ENCODE measurements at places on chromosomes 6 and 20. TPM values are rescaled to one million over a fixed set of nuclear protein-coding genes. Genes with fewer than 3 reads are reported as not detected.

IMPG1 gene
- not detected for total RNA-seq

GRCh38 chr20:1060985-1061384 is 57.4 kb upstream of the PSMF1 start:
- H3K4me1 ChIP-seq = no peaks in the 10 kb centered on the region
- no peaks in the 10 kb centered on the region for H3K36me3 ChIP-seq
- H3K4me3 ChIP-seq = no peak overlapping the region
- peaks cover 4% of the 10 kb centered on the region for H3K27me3 ChIP-seq
- no peak overlapping the region for H3K27ac ChIP-seq

- H3K4me1 ChIP-seq = no peaks in the 10 kb centered on the region
- H3K27ac ChIP-seq = no peak overlapping the region
- H3K27me3 ChIP-seq = no peaks in the 10 kb centered on the region
- no peak overlapping the region for H3K4me3 ChIP-seq
- H3K36me3 ChIP-seq = no peaks in the 10 kb centered on the region
Observed at GRCh38 chr20:14422892-14423291, 85.5 kb upstream of the FLRT3 start.

DNA sequence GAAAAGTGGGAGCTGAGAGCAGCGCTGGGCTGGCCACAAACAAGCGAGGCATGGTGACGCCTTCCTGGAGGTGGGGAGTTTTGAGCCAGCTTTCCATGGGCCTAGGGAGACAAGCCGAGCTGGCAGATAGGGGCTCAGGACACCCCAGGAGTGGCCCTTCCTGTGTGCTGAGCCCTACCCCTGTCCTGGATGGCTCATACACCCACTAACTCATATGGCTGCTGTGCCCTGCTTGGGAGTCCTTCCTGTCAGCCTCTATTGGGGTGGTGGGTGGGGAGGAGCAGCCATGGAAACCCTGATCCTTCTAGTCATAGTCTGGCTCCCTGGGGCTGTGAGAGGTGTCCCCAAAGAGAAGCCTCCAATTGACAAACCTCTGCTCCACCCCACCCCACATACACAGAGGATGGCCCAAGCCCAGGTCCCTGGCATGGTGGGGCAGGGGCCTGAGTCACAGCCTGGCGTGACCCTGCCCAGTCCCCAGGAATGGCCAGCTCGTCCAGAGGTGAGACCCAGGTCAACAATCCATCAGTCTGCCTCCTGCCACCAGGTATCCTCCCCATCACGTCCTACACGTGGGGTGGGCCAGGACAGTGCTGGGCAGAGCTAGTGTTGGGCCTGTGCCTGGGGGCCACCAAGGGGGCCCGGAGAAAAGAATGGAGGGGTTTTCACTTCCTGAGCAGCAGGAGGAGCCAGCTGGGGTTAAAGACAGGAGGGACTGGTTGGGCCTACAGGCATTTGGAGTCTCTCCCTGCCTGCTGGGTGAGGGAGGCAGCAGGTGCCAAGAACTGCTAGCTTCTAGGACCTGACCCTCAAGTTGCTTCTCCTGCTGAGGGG is 52.2 kb downstream of the MRPL14 start:
- H3K4me3 ChIP-seq = peak overlapping the region; percentile 86
- peaks cover 29% of the 10 kb centered on the region for H3K27me3 ChIP-seq
- peak overlapping the region; percentile 86 for H3K27ac ChIP-seq
- DNase-seq = no peak
- peaks cover 16% of the 10 kb centered on the region for H3K4me1 ChIP-seq
- H3K36me3 ChIP-seq = no peaks in the 10 kb centered on the region

GRCh38 chr6:32664827-32665362 is 1.6 kb downstream of the HLA-DQB1 start:
- peaks cover 46% of the 10 kb centered on the region for H3K36me3 ChIP-seq
- peaks cover 68% of the 10 kb centered on the region for H3K4me1 ChIP-seq
- H3K27ac ChIP-seq = peak overlapping the region; percentile 89
- peak overlapping the region; percentile 90 for H3K4me3 ChIP-seq
- DNase-seq = peak; percentile 72

DNA sequence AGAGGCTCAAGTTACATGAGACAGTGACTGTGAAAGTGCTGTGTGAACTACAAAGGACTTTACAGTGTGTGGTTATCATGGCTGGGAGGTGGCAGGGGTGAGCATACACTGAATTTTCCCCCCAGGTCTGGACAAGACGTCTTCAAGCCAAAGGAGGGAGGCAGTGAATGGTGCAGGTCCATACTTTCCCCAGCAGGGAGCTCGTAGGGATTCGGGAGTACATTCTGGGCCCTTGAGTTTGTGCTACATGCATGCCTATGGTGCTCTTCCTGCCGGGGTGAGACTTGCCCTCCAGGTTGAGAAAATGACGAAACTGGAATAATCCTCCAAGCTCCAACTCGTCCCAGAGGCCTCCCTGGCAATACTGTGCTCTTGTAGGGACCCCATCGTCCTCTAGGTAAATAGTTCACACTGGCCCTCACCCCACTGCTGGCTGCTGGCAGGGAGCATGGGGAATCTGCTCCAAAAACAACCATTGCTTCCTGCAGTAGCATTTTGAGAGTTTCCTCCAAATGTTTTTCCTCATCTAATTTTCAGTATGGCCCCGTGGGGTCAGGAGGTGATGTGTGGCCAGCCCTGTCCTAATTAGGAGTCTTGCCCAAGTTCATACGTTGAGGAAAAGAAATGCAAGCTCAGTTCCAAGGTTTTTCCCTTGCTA is 57.6 kb downstream of the ZNF831 start:
- no peak for DNase-seq
- H3K27me3 ChIP-seq = peaks cover 2% of the 10 kb centered on the region
- no peaks in the 10 kb centered on the region for H3K36me3 ChIP-seq
- H3K4me3 ChIP-seq = no peak overlapping the region

TMC2 gene
- not detected for total RNA-seq

DNA sequence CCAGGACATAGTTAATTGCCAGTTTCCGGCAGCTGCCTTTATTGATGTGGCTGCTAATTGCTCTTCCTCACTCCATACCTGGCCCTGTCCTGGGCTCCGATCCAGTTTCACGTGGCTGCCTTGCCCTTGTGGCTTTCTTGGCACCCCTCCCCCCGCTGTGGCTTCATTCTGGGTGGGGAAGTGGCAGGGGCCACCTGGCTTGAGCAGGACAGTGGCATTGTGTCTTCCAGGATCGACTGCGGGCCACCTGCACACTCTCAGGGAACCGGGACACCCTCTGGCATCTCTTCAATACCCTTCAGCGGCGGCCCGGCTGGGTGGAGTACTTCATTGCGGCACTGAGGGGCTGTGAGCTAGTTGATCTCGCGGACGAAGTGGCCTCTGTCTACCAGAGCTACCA is 10.8 kb downstream of the MAVS start:
- peaks cover 6% of the 10 kb centered on the region for H3K4me1 ChIP-seq
- no peak overlapping the region for H3K4me3 ChIP-seq
- no peaks in the 10 kb centered on the region for H3K27me3 ChIP-seq
- peaks cover 35% of the 10 kb centered on the region for H3K36me3 ChIP-seq

- peaks cover 48% of the 10 kb centered on the region for H3K4me1 ChIP-seq
- H3K27ac ChIP-seq = no peak overlapping the region
Observed at GRCh38 chr6:16600026-16600425, 161.2 kb downstream of the ATXN1 start.

GRCh38 chr6:38459291-38459690 is 180.4 kb downstream of the BTBD9 start:
- H3K27ac ChIP-seq = no peak overlapping the region
- H3K27me3 ChIP-seq = no peaks in the 10 kb centered on the region
- H3K4me1 ChIP-seq = no peaks in the 10 kb centered on the region
- H3K36me3 ChIP-seq = peaks cover 3% of the 10 kb centered on the region
- DNase-seq = no peak

GRCh38 chr20:9363673-9364072 is 150.7 kb upstream of the LAMP5 start:
- no peak overlapping the region for H3K27ac ChIP-seq
- DNase-seq = no peak
- no peaks in the 10 kb centered on the region for H3K36me3 ChIP-seq
- no peaks in the 10 kb centered on the region for H3K4me1 ChIP-seq
- no peaks in the 10 kb centered on the region for H3K27me3 ChIP-seq

GRCh38 chr20:36098364-36098763 is 56.2 kb upstream of the EPB41L1 start:
- peaks cover 18% of the 10 kb centered on the region for H3K27me3 ChIP-seq
- no peak for DNase-seq
- H3K4me1 ChIP-seq = peaks cover 16% of the 10 kb centered on the region
- H3K4me3 ChIP-seq = no peak overlapping the region
- no peak overlapping the region for H3K27ac ChIP-seq

SYNDIG1 gene
- total RNA-seq = not detected

GRCh38 chr6:150167479-150167873 is 24.6 kb downstream of the PPP1R14C start:
- peaks cover 20% of the 10 kb centered on the region for H3K27me3 ChIP-seq
- DNase-seq = no peak
- H3K4me1 ChIP-seq = peaks cover 11% of the 10 kb centered on the region
- peak overlapping the region; percentile 13 for H3K27ac ChIP-seq

DNA sequence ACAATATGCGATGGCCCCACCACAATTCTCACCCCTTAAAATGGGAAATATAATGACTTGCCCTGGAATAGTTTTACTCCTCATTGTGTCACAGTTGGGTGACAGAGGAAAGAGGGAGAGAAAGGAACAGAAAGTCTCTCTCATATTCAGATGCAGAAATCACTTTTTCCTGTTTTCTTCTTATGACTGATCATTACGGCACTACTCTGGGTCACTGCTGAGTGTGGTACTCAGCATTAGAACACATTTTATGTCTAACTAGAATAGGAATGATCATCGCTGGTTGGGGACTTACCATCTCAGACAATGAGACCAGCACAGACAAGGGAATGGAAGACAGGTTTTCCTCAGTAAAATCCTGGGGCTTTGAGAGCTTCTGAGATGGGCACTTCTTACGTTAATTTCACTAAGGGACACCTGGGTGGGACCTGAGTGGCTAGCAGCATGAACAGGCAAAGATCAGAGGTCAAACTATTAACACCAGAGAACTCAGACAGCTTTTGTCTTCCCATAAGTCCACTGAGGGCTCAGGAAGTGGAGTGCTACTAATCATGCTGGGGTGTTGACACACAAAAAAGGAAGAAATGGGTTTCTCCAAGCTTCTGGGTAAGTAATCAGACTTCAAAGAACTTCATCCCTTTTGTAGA is 54.9 kb upstream of the ARHGAP18 start:
- peaks cover 33% of the 10 kb centered on the region for H3K4me1 ChIP-seq
- no peak for DNase-seq
- H3K27me3 ChIP-seq = peaks cover 58% of the 10 kb centered on the region
- peaks cover 1% of the 10 kb centered on the region for H3K36me3 ChIP-seq
- no peak overlapping the region for H3K27ac ChIP-seq
- H3K4me3 ChIP-seq = no peak overlapping the region

FKBP1A gene
- 247 TPM for total RNA-seq

GRCh38 chr20:19320005-19320404 is 107.6 kb downstream of the SLC24A3 start:
- H3K4me1 ChIP-seq = peaks cover 9% of the 10 kb centered on the region
- no peaks in the 10 kb centered on the region for H3K36me3 ChIP-seq
- H3K27me3 ChIP-seq = no peaks in the 10 kb centered on the region
- DNase-seq = no peak

GRCh38 chr6:70162972-70163371 is 139.9 kb downstream of the COL9A1 start:
- no peak overlapping the region for H3K4me3 ChIP-seq
- DNase-seq = no peak
- no peak overlapping the region for H3K27ac ChIP-seq
- no peaks in the 10 kb centered on the region for H3K36me3 ChIP-seq
- H3K27me3 ChIP-seq = peaks cover 26% of the 10 kb centered on the region

DNA sequence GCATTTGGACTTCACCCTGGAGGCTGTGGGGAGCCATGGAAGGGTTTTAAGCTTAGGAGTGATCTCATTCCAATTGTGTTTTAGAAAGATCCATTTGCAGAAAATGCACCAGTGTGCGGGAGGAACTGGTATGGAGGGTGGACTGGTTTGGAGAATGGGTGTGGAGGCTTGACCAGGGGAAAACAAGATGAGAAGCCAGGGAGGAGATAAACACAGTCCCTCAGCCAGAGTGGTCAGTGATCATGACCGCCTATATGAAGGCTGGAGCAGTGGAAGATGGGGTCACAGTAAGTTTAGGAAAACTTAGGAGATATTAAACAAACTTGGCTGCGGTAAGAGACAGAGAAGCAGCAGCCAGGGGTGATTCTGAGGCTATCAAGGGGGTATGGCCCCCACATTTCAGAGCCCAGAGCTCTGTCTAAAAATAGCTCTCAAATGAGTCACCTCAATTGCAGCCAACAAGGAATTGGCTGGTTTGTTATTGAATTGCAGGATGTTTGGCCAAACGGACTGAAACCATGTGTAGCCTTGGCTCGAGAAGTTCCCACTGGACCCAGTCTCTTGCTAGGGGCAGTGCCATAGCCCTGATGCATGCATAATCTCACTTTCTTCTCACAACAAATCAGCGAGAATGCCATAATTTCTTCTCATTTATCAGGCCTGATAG is 159.9 kb upstream of the TOP1 start:
- H3K27me3 ChIP-seq = peaks cover 2% of the 10 kb centered on the region
- H3K36me3 ChIP-seq = no peaks in the 10 kb centered on the region
- H3K4me3 ChIP-seq = no peak overlapping the region

DNA sequence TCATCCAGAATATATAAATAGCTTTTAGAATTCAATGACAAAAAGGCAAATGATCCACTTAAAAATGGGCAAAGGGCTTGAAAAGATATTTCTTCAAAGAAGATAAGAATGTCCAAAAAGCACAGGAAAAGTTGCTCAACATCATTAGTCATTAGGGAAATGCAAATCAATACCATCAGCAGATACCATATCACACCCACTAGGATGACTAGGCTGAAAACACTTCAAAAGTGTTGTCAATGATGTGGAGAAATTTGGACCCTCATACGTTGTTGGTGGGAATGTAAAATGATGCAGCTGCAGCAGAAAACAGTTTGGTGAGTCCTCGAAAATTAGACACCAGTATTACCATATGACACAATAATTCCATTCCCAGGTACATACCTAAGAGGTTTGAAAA is 303.6 kb upstream of the SLC35B3 start:
- no peak overlapping the region for H3K27ac ChIP-seq
- no peaks in the 10 kb centered on the region for H3K27me3 ChIP-seq
- no peaks in the 10 kb centered on the region for H3K4me1 ChIP-seq
- DNase-seq = no peak
- no peak overlapping the region for H3K4me3 ChIP-seq

FRK gene
- 0.12 TPM for total RNA-seq

GFRAL gene
- total RNA-seq = not detected

TGM3 gene
- total RNA-seq = not detected

GRCh38 chr20:15396026-15396425 is 1058.6 kb upstream of the FLRT3 start:
- H3K27me3 ChIP-seq = no peaks in the 10 kb centered on the region
- H3K27ac ChIP-seq = no peak overlapping the region
- DNase-seq = no peak
- no peaks in the 10 kb centered on the region for H3K4me1 ChIP-seq
- H3K4me3 ChIP-seq = no peak overlapping the region

- peak; percentile 45 for DNase-seq
- H3K36me3 ChIP-seq = no peaks in the 10 kb centered on the region
- H3K27me3 ChIP-seq = no peaks in the 10 kb centered on the region
- no peak overlapping the region for H3K27ac ChIP-seq
- H3K4me3 ChIP-seq = no peak overlapping the region
Observed at GRCh38 chr20:22339091-22339881, 245.1 kb downstream of the FOXA2 start.

- no peak overlapping the region for H3K27ac ChIP-seq
- peaks cover 38% of the 10 kb centered on the region for H3K4me1 ChIP-seq
- H3K36me3 ChIP-seq = peaks cover 41% of the 10 kb centered on the region
- DNase-seq = no peak
- H3K4me3 ChIP-seq = no peak overlapping the region
Observed at GRCh38 chr6:17688481-17688880, 18.2 kb downstream of the NUP153 start.

SLC24A3 gene
- total RNA-seq = not detected

- peaks cover 54% of the 10 kb centered on the region for H3K4me1 ChIP-seq
- peaks cover 1% of the 10 kb centered on the region for H3K36me3 ChIP-seq
- H3K4me3 ChIP-seq = no peak overlapping the region
- peak; percentile 88 for DNase-seq
- peak overlapping the region; percentile 49 for H3K27ac ChIP-seq
Observed at GRCh38 chr20:50478162-50478990, 31.8 kb upstream of the PTPN1 start.

LY6G6C gene
- not detected for total RNA-seq
